ENCODE measurements at places on chromosomes 12 and 14. TPM values are rescaled to one million over a fixed set of nuclear protein-coding genes. Genes with fewer than 3 reads are reported as not detected.

LRRK2 gene
- 38.1 TPM for total RNA-seq

- DNase-seq, result peak; percentile 81
Observed at GRCh38 chr12:113152835-113153814, 3.6 kb downstream of the CFAP73 start.

- no peak for DNase-seq
Observed at GRCh38 chr12:52687497-52688385, 7.5 kb upstream of the KRT1 start.

DNA sequence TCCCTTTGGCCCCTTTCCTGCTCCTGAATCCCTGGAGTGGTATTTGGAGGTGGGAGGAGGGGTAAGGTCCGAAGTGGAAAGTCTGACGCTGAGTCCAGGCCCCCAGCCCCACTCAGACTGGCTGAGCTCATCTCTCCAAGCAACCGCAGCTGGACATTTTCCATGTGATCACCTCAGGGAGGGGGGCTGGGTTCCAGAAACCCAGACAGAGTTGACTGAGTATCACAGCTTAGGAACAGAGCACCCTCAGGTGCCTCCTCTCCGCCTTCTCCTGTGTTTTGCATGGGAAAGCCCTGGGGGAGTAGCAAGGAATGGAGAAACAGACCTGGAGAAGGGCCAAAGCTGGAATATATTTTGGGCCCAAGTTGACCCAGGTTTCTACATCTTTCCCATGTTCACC lies 8.0 kb upstream of the ITGA5 start:
- DNase-seq, result no peak

DNA sequence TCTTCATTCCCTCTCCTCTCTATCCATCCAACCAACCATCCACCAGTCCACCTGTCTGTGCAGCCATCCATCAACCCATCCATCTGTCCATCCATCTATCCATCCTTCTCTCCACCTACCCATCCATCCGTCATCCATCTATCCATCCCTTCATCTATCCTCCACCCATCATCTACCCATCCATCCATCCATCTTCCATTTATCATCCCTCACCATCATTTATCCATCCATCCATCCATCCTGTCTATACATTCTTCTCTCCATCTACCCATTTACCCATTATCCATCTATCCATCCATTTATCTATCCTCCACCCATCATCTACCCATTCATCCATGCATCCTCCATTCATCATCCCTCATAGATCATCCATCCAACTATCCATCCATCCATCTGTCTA lies 24.4 kb downstream of the AACS start:
- DNase-seq, result no peak

Data from dorsolateral prefrontal cortex (tissue), 122 donors.